ENCODE measurements at places on chromosomes 12 and 14. TPM values are rescaled to one million over a fixed set of nuclear protein-coding genes. Genes with fewer than 3 reads are reported as not detected.

- no peaks in the 10 kb centered on the region for H3K36me3 ChIP-seq
- no peak for DNase-seq
- peak overlapping the region; percentile 71 for H3K4me3 ChIP-seq
Measured at GRCh38 chr14:99730876-99731546, 46.9 kb downstream of the CYP46A1 start.

DNA sequence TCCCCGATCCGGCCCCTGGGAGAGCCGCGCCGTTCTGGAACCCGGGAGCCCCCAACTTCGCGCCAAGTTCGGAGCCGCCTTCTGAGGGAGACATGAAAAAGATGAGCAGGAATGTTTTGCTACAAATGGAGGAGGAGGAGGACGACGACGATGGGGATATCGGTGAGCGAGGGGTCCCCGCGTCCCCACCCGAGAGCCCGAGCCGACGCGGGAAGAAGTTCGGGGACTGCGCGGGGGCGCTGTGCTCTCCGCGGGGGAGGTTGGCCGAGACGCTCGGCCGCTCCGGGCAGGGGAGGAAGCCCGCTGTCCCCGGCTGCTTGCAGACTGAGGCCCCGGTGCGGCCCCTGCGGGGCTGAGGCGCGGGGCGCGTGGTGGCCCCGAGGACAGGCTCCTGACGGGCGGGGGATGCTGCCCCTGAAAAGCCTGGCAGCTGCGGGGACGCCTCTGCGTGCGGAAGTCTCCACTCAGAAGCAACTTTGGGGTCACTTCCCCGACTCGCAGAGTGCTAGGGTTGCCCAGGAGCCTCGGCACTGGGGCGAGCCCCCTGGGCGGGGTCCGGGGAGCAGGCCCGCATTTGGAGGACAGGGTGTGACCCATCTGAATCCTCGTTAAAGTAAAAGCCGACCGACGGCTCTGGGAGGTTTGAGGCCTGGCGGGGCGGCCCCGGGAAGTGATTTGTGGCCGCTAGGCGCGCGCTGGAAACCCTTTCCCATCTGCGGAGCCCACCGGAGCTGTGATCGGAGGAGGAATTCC, 511 bp downstream of the ANO6 start:
- peaks cover 39% of the 10 kb centered on the region for H3K4me1 ChIP-seq
- H3K4me3 ChIP-seq: peak overlapping the region; percentile 69
- DNase-seq: peak; percentile 84
- H3K36me3 ChIP-seq: no peaks in the 10 kb centered on the region
- H3K27me3 ChIP-seq: no peaks in the 10 kb centered on the region

- peaks cover 6% of the 10 kb centered on the region for H3K4me1 ChIP-seq
- no peak overlapping the region for H3K4me3 ChIP-seq
- no peaks in the 10 kb centered on the region for H3K36me3 ChIP-seq
- no peaks in the 10 kb centered on the region for H3K27me3 ChIP-seq
- H3K27ac ChIP-seq: no peak overlapping the region
Measured at GRCh38 chr14:92386637-92387036, 63.7 kb downstream of the SLC24A4 start.

DENND5B gene
- total RNA-seq: 19.3 TPM

APOF gene
- not detected for total RNA-seq

- H3K4me3 ChIP-seq: no peak overlapping the region
- no peaks in the 10 kb centered on the region for H3K4me1 ChIP-seq
- H3K36me3 ChIP-seq: no peaks in the 10 kb centered on the region
- no peaks in the 10 kb centered on the region for H3K27me3 ChIP-seq
- no peak overlapping the region for H3K27ac ChIP-seq
Measured at GRCh38 chr14:99995700-99996356, 69.4 kb upstream of the EVL start.

- no peak for DNase-seq
- H3K36me3 ChIP-seq: no peaks in the 10 kb centered on the region
- H3K4me3 ChIP-seq: no peak overlapping the region
- no peak overlapping the region for H3K27ac ChIP-seq
Measured at GRCh38 chr14:90522571-90523191, 125.9 kb downstream of the CALM1 start.

DNA sequence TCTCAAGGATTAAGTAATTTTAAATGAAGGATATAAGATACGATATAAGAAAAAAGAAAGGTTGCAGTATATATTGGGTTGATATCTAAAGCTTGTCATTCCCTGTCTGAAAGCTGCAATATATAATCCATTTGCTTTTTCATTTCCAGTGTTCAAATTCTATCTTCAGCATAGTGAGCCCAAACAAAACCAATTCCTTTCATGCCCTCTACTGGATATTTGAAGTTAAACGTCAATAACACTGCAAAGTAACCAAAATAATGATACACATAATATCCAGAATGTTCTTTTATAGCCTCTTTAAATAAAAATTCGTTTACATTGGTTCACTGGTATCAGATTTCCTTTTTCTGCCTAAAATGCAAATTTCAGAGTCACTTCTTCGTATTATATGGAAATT, 64.5 kb upstream of the DAAM1 start:
- H3K27me3 ChIP-seq: no peaks in the 10 kb centered on the region
- no peaks in the 10 kb centered on the region for H3K36me3 ChIP-seq
- peak; percentile 12 for DNase-seq
- no peak overlapping the region for H3K27ac ChIP-seq
- H3K4me1 ChIP-seq: no peaks in the 10 kb centered on the region

GLIPR1L1 gene
- total RNA-seq: not detected

CATSPERB gene
- not detected for total RNA-seq

DNA sequence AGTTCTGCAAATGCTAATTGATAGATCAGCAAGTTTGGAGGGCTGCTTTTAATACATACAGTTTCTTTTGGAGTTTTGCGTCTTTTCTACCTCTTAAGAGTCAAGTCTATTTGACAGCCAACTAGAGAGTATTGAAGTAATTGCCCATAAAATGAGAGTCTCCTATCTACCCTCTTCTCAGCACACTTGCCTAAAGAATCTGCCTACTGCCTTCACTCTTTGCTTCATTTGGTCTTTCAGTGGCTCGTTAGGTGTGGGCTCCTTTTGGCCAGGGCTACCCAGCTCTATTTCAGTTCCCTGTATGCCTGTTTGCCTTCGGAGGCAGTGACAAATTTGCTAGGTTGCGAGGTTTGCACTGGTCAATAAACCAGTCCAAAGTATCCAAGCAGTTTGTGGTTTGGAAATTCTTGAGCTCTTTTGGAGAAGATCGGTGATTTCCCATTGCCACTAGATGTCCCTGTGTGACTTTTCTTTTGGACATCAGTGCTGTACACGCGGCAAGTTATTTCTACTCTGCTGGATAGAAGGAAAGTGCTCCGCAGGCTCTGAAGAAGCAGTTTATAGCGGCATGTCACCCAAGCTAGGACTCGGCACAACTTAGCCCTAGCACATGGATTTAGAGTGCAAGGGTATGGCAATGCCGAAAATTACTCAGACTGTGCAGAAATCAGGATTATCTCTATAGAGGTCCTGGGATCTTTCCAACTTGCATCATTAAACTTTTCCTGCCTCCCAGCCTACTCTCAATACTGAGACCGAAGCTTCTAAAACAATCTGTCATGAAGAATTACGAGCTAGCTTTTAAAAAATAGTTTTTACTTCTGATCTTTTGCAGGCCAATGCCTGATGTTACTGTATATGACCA, 38.6 kb downstream of the MGST1 start:
- H3K4me1 ChIP-seq: 0 out of 2 replicates have a peak, but pooled peaks cover 7% of the 10 kb centered on the region
- H3K27ac ChIP-seq: no peak overlapping the region
- H3K27me3 ChIP-seq: no peaks in the 10 kb centered on the region
- no peaks in the 10 kb centered on the region for H3K36me3 ChIP-seq
- H3K4me3 ChIP-seq: no peak overlapping the region

GEMIN2 gene
- 47.8 TPM for total RNA-seq

DNA sequence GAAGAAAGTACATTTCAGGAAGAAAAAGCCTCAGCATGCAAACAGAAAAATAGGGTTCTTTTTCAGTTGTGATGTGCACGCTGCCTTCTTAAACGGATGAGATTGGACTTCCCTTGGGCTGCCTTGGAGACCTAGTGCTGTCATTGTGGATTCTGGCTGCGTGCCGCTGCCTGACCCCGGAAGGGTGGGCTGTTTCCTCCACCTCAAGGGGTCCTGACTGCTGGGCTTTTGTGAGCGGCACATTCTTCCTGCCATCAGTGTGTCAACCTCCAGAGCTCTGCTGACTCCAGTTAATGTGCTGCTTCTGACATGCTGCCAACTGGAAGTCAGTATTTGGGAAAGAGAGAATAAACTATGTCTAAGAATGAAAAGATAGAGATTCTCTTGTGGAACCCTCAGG, 25.1 kb downstream of the CCNK start:
- no peak overlapping the region for H3K4me3 ChIP-seq
- peaks cover 29% of the 10 kb centered on the region for H3K4me1 ChIP-seq
- peaks cover 32% of the 10 kb centered on the region for H3K36me3 ChIP-seq

DNA sequence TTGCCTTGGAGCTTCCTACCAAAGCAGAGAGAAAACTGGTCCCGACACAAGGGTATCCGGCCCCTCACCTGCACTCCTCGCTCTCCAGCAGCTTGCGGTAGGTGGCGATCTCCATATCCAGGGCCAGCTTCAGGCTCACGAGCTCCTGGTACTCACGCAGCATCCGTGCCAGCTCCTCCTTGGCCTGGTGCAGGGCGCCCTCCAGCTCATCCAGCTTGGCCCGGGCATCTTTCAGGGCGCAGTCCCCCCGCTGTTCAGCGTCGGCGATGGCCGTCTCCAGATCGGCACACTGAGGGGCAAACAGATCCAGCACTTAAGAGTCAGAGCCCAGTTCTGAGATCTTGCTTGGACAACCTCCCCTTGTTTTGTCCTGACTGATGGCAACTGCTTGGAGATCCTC, 13.7 kb downstream of the KRT72 start:
- H3K4me3 ChIP-seq: no peak overlapping the region
- H3K4me1 ChIP-seq: no peaks in the 10 kb centered on the region
- H3K27ac ChIP-seq: no peak overlapping the region
- H3K36me3 ChIP-seq: no peaks in the 10 kb centered on the region

- H3K4me1 ChIP-seq: peaks cover 20% of the 10 kb centered on the region
- no peaks in the 10 kb centered on the region for H3K36me3 ChIP-seq
- H3K4me3 ChIP-seq: no peak overlapping the region
- H3K27ac ChIP-seq: no peak overlapping the region
Measured at GRCh38 chr14:77344377-77344996, 23.7 kb downstream of the GSTZ1 start.

DNA sequence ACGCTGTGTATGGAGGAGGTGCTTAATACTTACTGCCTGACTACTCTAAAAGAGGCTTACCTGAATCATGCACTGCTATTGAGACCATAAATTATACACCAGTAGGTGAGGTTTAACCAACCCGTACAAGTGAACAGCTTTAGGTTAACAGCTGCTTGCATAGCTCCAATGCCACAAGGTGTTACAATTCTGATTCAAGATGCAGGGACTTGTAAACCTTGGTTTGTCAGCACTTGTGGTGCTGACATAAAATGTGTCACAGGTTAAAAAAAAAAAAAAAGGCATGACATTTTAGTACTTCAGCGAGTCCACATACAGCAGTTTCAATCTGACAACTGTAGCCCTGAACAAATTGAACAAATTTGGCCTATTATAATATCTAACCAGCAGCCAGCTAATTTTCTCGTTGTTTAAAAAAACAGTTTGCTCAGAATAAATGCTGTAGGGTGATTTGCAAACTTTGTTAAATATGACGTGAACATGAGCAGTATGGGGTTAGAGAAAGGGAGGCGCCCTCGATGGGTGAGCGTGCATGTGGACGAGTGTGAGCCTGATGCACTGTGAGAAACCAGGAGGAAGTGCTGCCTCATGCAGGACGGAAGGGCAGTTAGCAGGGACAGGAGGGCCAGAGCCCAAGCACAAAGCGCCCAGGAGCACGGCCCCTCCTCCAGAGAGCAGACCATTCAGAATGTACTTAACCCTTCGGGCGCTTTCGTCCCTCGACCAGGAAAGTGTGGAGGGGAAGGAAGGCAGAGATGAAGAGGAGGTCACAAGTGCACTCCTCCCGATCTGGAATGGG, 44.7 kb downstream of the TCHP start:
- H3K36me3 ChIP-seq: no peaks in the 10 kb centered on the region
- peak; percentile 92 for DNase-seq
- peaks cover 18% of the 10 kb centered on the region for H3K4me1 ChIP-seq
- H3K4me3 ChIP-seq: peak overlapping the region; percentile 17
- no peaks in the 10 kb centered on the region for H3K27me3 ChIP-seq

DNA sequence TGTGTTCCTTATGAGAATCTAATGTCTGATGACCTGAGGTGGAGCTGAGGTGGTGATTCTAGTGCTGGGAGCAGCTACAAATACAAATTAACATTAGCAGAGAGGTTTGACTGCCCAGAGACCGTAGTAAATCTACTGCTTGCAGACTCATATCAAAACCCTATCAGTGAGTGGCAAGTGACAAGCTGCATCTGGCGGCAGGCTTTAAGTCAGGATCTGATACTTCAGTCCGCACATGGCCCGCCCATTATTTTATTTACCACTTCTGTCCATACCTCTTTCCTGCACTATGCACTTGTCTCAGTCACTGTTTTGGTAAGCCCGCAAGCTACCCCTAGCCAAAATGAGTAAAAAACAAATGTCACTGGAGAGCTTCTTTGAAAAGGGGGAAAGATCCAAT, 11.4 kb downstream of the CEP128 start:
- H3K36me3 ChIP-seq: no peaks in the 10 kb centered on the region
- H3K4me1 ChIP-seq: peaks cover 6% of the 10 kb centered on the region
- no peak for DNase-seq
- no peak overlapping the region for H3K27ac ChIP-seq
- H3K27me3 ChIP-seq: no peaks in the 10 kb centered on the region

GRCh38 chr12:76035045-76035444, 3.5 kb upstream of the PHLDA1 start:
- no peak for DNase-seq
- H3K4me1 ChIP-seq: peaks cover 37% of the 10 kb centered on the region
- H3K27me3 ChIP-seq: peaks cover 7% of the 10 kb centered on the region
- no peaks in the 10 kb centered on the region for H3K36me3 ChIP-seq
- H3K4me3 ChIP-seq: no peak overlapping the region
- no peak overlapping the region for H3K27ac ChIP-seq

- no peaks in the 10 kb centered on the region for H3K4me1 ChIP-seq
- H3K36me3 ChIP-seq: no peaks in the 10 kb centered on the region
- H3K27me3 ChIP-seq: no peaks in the 10 kb centered on the region
- H3K27ac ChIP-seq: no peak overlapping the region
- DNase-seq: no peak
- no peak overlapping the region for H3K4me3 ChIP-seq
Measured at GRCh38 chr12:121181181-121181580, 28.7 kb upstream of the P2RX4 start.

TPH2 gene
- total RNA-seq: 1.0 TPM

DNA sequence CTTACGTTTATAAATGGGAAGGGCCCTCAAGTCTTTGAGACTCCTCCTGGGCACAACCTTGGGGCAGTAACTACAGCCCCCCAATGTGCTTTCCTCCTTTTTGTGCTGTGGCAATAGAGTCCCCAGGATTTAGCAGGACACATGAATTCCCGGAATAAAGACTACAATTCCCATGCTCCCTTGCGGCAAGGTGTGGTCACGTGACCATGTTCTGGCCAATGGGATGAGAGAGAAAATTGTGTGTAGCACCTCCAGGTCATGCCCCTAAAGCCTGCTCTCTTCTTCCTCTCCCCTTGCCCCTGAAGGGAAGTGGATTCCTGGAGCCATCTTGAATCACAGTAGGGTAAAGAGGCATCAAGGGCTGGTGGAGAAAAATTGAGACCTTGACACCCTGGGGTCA, 295.1 kb upstream of the SFSWAP start:
- no peak overlapping the region for H3K27ac ChIP-seq
- DNase-seq: peak; percentile 60
- H3K4me1 ChIP-seq: no peaks in the 10 kb centered on the region
- H3K27me3 ChIP-seq: no peaks in the 10 kb centered on the region
- no peak overlapping the region for H3K4me3 ChIP-seq
